Activated T-helper 17 cell treated with anti-CD3 and anti-CD28 coated beads, Interleukin-2, amount 50 U/mL, for 72 hours (primary cell): ENCODE measurements at places on chromosomes 16 and 17.
A peak's percentile ranks its signal among the peaks of the same experiment; 100 is the strongest.

- no peak for ATAC-seq
Measured at GRCh38 chr17:62790564-62790986, 17.5 kb downstream of the MARCHF10 start.

GRCh38 chr16:56657555-56658326, at the start of gene MT1F:
MT1F (plus strand) TSS chr16:56657959; CDS start chr16:56658059, 100 bp downstream.
- ATAC-seq: peak; percentile 95

DNA sequence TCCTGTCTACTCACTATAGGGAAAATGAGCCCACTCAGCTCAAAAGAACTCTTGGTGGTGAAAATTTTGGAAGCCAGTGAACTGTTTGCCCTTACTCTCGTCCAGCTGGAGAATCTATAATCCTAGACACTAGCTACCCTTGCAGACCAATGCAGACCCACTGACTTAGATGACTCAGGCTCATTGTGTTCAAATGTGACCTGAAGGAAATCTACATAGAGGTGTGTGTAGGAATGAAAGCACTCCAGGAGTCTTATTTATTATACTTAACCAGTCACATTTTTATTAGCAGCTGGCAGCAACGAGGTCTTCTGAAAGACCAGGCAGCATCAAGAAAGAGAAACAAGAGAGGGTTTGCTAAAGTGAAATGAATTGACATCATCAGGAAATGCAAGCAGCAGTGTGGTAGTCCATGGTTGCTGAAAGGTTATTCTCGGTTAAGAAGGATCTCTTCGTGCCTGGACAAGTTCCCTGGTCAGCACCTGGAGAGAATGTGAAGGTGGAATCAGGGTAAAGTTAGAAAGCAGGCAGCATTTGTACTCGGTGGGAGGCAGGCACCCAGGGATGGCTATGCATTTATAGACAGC, 1.4 kb downstream of the KRTAP29-1 start:
- no peak for ATAC-seq

DNA sequence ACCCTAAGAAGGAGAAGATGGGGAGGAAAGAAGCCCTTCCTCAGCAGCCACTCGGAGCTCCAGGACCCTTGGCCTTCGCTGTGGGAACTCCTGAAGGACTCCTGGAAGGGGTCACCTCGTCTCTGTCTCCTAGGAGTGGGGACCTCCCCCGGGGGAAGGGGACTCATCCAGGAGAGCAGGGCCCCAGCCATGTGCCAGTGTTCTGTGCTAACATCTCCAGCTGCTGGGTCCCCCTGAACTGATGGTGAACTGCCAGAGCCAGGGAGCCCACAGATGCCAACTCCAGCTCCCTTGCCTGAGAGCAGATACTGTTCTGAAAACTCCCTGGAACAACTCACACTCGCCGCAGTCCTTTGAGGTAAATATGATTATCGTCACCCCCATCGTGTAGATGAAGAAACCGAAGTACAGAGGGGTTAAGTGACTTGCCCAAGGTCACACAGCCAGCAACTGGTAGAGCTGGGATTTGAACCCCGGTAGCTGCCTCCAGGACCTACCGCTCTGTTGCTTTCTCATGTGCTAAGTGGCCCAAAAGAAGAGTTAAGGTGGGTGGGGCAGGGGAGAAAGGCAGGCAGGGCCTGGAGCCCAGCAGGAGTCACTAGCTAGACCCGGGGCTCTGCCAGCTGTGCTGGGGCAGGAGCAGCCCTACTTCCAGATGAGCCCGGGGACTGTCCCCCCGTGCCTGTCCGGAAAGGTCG, 10.5 kb downstream of the TIMM22 start:
- ATAC-seq: no peak

- no peak for ATAC-seq
Measured at GRCh38 chr16:68757625-68757935, 20.5 kb downstream of the CDH1 start.

- no peak for ATAC-seq
Measured at GRCh38 chr17:19613979-19614378, 34.6 kb upstream of the ALDH3A2 start.

- ATAC-seq: peak; percentile 11
Measured at GRCh38 chr16:28846933-28847273, 755 bp upstream of the TUFM start.

GRCh38 chr16:9235867-9236266, 144.4 kb downstream of the HAPSTR1 start:
- no peak for ATAC-seq

DNA sequence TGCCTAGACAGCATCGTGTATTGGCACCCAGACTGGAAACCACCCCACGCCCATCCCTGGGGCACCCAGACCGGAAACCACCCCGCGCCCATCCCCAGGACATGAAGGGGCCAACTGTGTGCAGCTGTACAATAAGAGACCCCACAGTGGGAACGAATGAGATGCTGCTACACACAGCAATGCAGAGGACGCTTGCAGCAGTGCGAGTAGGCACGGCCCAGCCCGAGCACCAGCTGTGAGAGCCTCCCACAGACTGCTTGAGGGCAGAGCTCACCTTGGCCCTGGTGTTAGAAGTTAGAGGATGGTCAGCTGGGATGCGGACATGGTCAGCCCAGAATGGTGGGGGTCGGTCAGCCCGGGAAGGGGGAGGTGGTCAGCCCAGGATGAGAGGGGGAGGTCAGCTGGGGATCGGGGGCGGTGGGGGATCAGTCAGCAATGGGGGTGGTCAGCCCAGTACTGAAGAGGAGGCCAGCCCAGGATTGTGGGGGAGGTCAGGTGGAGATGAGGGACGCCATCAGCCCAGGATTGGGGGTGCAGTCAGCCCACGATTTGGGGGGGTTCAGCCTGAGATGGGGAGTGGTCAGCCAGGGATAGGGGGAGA, 340.0 kb downstream of the C16orf95 start:
- ATAC-seq: no peak

GRCh38 chr17:2040219-2040827, 1.5 kb upstream of the OVCA2 start:
- ATAC-seq: no peak

DNA sequence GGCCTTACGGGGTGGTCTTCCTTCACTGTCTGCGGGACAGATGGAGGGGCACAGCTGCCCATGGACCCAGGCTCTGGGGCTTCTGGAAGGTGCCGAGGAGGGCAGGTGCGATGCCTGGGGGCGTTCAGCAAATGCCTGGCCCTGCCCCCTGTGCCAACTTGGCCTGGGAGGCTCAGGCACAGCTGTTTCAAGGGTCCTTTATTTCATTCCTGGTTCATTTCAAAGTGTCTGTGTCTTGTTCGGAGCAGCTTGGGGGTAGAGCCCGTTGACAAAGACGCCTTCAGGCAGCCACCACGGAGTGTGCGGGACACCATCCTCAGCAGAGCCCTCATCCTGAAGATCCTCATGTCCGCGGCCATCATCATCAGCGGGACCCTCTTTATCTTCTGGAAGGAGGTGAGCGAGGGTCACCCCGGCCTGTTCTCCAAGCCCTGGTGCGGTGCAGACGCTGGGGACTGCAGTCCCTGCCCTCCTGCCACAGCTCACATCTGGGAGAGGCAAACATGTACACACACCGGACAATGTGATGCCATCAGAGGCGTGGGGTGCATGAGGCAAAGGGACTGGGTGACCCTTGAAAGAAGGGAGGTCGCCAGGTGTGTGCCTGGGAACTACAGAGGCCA, 43.9 kb downstream of the MEAK7 start:
- ATAC-seq: no peak
